Stimulated activated CD8-positive, alpha-beta memory T cell treated with anti-CD3 and anti-CD28 coated beads, Interleukin-7, amount 100 ng/mL, for 24 hours (primary cell): ENCODE measurements at places on chromosomes 1 and 21.

GRCh38 chr21:45155910-45156309 is 81.5 kb downstream of the ADARB1 start:
- no peak for DNase-seq

- DNase-seq = no peak
Measured at GRCh38 chr1:245248231-245248731, 93.5 kb downstream of the KIF26B start.

GRCh38 chr1:48187969-48188563 is 34.5 kb upstream of the SLC5A9 start:
- DNase-seq = no peak

DNA sequence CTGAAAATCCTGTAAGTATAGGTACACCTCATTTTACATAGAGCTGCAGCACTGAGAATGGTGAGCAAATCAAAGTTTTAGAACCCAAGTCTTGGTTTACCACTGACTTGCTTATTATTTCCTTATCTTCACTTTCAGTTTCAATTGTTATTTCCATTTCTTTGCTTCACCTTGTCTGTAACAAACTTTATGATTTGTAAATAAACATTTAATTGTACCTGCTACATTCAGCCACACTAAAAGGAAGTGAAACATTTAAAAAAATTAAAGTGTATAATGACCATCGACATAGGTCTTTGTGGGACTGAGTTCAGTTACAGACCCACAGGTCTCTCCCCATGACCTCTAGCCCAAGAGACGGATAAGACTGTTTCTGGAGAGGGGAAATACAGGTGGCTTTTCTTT is 34.4 kb downstream of the LGR6 start:
- DNase-seq = no peak

- DNase-seq = no peak
Measured at GRCh38 chr21:39014747-39015146, 168.5 kb downstream of the PSMG1 start.

- no peak for DNase-seq
Measured at GRCh38 chr1:243580072-243580471, 270.0 kb downstream of the AKT3 start.

GRCh38 chr1:31782421-31783410 is 18.6 kb upstream of the ADGRB2 start:
- no peak for DNase-seq

- DNase-seq = no peak
Measured at GRCh38 chr21:42411197-42411869, 7.6 kb downstream of the UBASH3A start.

DNA sequence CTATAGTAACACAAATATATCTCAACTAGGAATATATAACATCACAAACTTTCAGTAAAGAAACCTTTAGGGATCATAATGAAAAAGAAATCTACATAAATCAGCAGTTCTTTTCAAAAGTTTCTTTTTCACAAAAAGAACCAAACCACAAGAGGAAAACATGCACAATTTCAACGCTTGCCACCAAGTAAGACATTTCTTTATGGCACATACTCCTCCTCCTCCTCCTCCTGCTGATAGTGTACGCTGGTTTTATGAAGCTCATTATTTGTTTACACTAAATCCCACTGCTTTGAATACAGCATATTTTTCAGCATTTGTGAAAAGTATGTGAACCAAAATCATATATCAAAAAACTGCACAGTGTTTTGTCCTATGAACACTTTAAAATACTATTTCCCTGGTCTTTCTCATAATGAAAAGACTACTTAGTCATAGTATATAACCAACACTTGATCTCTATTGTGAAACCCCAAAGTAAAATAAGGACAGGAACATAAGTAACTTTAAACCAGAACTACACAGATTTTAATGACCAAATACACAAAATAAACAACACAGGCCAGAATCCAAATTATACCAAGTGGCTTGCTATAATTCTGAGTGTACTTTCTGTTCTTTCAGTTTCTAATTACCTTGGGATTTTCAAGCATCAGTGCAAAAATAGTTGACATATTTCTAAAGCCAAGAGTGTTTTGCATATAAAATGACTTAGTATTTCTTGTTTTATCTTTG is 184.2 kb downstream of the EIF4G3 start:
- no peak for DNase-seq

GRCh38 chr21:25859235-25859929 is 124.6 kb downstream of the GABPA start:
- DNase-seq = no peak
